ENCODE measurements at places on chromosomes 5 and 9.
A peak's percentile ranks its signal among the peaks of the same experiment; 100 is the strongest.

GRCh38 chr5:96226941-96227552, 206.0 kb downstream of the PCSK1 start:
- DNase-seq = peak; percentile 21

DNA sequence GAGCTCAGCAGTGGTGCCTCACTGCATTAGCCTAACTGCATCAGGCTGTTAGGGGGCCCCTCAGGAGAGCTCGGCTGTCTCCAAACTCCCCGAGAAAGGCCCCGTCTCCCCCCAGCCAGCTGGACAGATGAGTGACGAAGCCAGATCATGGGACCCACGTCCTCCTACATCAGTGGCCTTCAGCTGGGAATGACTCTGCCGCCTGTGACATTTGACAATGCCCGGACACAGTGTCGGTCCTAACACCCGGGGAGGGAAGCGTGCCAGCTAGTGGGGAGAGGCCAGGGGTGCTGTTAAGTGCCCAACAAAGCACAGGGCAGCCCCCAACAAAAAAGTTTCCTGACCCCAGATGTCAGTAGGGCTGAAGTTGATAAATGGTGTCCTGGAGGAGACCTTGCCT, 375.2 kb upstream of the IRX2 start:
- DNase-seq = no peak

DNA sequence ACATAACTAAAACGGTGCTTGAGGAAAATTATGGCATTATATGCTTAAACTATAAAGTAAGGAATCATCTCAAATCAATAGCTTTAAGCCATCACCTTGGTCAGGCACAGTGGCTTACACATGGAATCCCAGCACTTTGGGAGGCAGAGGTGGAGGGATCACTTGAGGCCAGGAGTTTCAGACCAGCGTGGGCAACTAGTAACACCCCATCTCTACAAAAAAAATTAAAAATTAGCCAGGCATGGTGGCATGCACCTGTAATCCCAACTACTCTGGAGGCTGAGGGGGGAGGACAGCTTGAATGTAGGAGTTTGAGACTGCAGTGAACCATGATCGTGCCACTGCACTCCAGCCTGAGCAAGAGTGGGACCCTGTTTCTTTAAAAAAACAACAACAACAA, 22.6 kb downstream of the ACTL7A start:
- no peak for DNase-seq

GRCh38 chr5:97097326-97098230, 44.8 kb downstream of the LIX1 start:
- DNase-seq = no peak

DNA sequence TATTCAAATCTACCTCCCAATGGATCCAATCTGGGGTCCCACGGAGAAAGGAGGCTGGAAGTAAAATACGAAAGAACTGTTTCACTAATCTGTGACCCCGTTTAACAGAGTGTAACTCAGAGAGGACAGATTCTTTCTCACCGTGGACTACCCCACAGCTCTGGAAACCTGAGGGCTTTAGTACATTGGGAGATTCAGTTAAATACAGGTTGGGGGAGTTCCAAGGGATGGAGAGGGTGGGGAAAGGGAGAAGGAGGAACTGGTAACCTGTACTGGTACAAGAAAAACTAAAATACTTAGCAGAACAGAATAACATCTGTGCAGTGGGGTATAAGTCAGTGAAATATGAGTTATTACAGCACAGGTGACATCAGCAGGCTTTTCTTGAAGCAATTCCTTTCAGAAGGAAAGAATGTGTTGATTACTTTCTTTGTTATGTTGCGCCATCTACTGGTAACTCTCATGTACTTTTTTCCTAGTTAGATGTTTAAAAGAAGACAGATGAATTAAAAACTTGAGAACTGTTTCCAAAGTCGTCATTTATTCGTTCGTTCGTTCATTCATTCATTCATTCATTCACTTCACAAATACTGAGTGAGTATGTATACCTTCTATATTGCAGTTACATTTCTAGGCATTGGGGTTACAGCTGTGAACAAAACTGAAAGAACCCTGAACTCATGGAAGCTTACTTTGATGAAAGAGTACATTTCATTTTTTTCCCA, 30.0 kb upstream of the STOM start:
- DNase-seq = no peak

GRCh38 chr9:108835831-108836230, 20.0 kb downstream of the ACTL7B start:
- DNase-seq = no peak

DNA sequence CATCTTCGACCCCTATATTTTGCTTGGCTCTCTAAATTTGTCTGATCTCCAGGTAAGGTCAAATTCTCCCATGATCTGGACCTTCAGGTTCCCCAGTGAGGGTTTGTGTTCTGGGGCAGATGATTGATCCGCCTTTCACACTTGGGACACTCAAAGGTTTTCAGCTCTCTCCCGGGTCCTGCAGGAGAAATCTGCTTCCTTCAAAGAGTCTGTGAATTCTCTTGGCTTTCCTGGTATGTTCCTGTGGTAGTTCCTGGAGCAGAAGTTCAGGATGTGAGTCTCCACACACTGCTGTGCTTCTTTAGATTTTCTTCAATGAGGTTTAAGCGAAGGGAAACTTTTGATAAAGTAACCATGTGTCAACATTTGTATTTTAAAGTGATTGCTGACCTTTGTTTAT, 318.0 kb downstream of the TAF11L14 start:
- no peak for DNase-seq

DNA sequence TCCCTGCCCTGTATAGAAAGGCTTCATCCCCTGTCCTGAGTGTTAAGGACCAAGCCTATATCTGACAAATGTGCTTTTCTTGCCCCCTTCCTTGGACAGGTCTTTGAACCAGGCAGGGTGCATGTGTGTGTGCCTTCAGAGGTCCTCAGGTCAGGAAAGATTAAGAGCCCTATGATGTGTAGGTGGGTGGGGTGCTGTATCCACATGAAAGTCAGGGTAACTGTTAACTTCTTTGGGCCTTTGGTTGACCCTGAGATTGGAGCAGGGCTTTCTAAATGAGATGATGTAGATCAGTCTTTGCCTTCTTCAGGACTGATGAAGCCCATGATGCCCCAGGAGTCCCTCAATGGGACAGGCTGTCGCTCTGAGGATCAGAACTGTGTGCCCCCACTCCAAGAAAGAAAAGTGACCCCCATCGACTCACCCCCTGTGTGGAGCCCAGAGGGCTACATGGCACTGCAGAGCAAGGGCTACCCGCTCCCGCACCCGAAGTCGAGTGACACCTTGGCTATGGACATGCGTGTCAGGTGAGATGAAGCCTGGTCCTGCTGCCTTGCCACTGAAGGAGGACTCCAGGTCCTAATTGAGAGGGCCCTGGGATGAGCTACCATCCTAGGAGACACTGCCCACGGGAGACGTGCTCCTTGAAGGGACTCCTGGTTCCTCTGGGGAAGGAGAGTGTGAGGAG, 29.4 kb upstream of the POMT1 start:
- DNase-seq = no peak

- DNase-seq = no peak
Observed at GRCh38 chr5:157295247-157295646, 29.3 kb downstream of the CYFIP2 start.

DNA sequence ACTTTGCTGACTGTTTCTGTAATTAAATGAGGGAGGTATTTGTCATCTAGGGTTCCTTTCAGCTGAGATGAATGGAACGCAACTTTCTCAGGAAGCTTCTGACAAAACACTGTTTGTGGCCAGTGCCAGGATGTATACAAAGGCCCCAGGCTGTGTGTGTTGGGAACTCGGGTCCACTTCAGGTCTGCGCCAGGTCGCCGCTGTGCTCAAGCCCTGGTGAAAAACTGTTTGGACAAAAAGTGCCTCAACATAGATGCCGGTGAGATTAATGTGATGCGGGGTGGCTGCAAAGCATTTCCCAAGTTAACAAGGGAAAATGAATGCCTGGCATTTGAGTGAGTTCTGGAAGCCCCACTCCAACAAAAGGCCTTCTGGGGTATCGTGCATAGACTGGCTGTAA, 156.4 kb downstream of the GABBR2 start:
- DNase-seq = no peak

GRCh38 chr5:79399046-79399445, 114.9 kb downstream of the HOMER1 start:
- DNase-seq = no peak

DNA sequence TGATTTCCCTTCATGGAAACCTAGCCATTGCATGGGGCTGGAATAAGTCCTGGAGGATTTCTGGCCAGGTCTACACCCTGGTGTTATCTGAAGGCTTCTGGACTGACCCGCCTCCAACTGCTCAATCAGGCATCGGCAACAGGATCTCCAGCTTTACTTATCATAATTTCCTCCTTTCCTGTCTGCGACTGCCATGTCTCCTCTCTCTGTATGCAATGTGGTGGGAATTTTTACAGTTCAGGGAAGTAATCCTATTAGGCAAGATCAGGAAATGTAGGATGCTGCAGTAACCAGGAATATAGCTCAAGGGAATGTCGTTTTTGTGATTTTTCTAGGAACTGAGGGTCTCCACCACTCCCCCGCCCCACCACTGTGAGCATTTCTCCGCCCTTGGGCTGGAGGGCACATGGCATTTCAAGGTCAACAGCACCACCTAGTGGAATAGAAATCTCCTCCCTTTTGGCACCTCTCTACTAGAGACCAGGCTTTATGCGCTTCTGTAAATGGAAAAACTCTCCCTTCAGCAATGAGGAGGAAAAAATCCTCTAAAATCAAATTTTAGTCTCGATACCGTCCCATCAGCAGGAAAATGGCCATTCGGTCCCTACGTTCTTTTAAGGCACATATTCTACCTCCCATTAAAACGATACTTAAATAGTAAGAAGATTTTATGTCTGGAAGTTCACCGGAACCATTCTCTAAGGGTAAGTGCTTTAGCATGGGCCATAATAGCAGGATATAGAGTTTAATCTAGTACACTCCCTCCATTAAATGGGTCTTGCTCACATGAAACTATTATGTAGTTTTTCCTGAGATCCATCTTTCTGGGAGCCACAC, 93.0 kb downstream of the YTHDC2 start:
- DNase-seq = no peak

DNA sequence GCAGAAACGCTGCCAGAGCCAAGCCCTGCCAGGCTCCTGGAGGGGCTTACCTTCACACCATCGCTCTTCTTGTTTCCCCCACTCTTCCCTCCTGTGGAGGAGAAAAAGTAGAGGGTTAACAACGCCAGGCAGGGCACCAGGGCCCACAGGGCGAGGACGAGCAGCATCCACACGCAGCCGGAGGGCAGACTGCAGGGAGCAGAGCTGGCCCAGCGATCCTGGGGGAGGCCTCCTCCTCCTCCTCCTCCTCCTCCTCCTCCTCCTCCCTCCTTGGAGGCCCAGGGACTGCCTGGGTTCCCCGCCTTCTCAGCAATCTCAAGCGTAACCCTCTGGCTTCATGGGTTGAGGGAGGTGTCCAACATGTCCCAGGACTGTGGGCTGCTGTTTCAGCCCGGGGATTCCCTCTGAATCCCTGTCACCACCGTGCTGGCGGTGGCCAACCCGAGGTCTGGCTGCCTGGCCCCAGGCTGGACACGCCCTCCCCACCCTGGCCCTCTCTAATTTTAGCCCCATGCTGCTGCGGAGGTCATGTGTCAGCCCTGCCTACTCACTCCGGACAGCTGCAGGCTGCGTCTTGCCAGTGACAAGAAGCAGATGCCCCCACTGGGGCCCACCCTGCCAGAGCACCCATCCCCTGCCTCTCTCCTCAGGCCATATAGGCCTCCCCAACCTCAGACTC, 44.3 kb downstream of the CAMK2A start:
- DNase-seq = peak; percentile 74

DNA sequence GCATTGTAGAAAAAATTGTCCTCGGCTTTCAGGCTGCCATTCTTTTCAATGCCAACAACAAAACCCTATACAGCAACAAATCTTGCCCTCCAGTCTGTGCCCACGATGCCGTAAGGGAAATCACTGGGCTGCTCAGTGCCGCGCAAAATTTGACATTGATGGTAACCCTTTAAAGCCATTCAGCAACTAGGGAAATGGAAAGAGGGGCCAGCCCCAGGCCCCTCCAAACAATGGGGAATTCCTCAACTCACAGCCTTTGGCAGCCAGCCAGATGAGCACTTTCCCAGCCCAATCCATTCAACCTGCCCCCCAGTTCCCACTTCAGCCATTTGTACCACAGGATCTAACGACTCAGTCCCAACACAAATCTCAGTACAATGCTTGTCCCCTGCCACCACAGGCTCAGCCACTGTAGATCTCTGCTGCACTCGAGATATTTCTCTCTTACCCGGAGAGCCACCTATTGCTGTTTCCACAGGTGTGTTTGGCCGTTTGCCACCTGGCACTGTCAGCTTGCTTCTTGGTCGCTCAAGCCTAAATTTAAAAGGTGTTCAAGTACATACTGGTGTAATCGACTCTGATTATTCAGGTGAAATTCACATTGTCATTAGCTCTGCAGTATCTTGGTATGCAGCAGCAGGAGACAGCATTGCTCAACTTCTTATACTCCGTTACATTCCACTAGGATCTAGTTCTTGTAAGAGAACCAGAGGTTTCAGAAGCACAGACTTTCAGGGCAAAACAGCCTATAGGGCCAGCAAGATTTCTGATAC, 103.3 kb downstream of the SYK start:
- no peak for DNase-seq

GRCh38 chr5:102542057-102542456, 43.3 kb upstream of the SLCO6A1 start:
- DNase-seq = no peak

DNA sequence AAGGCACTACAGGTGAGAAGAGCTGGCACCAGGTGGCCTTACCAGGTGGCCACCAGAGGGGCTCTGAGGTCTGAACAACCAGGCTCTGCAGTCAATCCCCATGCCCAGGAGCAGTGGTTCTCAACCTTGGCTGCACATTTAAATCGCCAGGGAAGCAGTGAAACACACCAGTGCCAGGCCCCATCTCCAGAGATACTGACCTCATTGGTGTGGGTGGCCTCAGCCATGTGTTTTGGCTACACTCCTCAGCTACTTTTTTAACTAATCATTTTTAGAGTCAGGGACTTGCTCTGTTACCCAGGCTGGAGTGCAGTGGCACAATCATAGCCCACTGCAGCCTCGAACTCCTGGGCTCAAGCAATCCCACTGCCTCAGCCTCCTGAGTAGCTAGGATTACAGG, 56.0 kb downstream of the GABBR2 start:
- no peak for DNase-seq

DNA sequence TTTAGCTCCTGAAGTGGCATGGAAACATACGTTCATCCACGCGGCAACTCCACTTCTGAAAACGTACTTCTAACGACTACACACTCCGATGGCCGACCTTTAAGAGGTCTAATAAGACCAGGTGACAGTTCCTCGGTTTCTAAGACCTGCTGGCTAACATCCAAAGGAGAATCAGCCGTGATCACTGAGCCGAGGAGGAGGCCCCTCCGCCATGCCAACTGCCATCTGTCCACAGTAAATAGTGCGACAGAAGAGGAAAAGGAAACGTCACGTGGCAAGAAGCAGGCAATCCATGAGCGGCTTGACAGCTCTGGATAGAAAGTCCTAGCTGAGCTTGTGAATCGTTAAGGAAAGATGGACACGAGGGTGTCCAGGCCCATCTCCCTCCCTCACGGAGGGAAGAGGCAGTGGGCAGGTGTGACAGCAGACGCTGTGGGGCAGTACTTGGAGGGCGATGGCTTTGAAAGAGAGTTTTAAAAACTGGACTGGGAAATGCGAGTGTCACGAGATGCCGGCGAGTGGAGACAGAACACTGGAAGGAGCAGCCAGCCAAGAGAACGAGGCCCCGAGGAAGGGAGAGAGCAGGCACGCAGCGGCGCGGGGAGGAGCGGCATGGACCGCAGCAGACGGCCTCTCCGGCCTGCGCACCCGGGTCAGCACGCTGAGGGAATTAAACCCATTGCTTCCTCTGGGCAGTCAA, 66.7 kb upstream of the TBC1D9B start:
- DNase-seq = no peak

GRCh38 chr5:32103521-32103920, 70.6 kb downstream of the GOLPH3 start:
- DNase-seq = no peak

GRCh38 chr5:67887748-67888161, 327.8 kb upstream of the PIK3R1 start:
- DNase-seq = no peak
